HS-5 (cell line): ENCODE measurements at places on chromosomes 12 and 14.
A peak's percentile ranks its signal among the peaks of the same experiment; 100 is the strongest.

- no peak for DNase-seq
Observed at GRCh38 chr14:44966601-44967336, 4.8 kb downstream of the TOGARAM1 start.

GRCh38 chr14:89252887-89253532, 164.0 kb downstream of the FOXN3 start:
- DNase-seq = no peak

GRCh38 chr12:113302886-113303640, 31.8 kb downstream of the SLC8B1 start:
- no peak for DNase-seq

GRCh38 chr12:106740818-106741217, 33.7 kb upstream of the RIC8B start:
- DNase-seq = no peak

DNA sequence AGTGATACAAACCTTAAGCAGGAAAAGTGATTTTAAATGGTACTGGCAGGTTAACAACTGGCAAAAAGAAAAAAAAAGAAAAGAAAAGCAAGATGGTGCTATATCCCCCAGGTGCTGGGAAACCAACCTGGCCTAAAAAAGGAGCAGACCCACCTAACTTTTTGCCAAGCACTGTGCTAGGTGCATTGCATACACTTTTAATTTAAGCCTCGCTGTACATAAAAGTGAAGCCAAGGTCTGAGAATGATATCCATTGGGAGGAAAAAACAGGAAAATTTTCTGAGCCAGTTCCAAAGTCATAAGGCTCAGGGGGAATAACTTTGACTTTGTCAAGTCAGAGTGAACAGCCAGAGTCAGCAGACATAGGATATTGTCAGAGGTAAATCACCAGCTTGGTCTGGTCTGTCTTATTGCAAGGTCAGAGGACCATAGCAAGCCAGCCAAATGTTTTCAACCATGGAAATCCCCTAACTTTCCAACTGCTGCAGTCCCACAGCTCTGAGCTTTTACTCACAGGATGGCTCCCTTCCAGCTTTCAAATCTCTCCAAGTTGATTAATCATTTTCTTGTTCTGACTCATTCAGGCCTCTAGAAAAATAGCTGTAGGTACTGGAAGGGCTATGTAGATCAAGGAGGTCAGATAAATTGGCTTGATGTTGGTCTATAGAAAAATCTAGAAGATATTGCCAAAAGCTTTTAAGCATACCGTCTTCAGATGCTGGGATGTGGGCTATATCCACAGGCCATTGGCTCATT, 412.9 kb downstream of the RAD51B start:
- peak; percentile 98 for DNase-seq

DNA sequence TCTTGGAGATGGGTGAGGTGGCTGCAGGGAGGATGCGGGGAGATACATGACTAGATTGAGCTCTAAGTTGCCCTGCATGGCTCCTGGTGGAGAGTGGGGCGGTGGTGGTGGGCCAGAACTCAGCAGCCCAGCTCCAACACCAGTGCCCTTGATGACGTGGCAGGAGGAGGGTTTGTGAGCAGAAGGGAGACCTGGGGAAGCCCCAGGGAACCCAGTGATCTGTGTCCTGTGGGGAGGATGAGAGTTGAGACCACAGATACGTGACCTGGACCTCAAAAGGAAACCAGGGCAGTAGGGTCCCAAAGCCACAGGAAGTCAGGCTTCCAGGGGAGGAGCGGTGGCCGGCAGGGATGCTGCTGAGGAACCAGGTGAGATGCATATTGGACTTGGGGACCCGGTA, 989.1 kb upstream of the TMEM132C start:
- DNase-seq = no peak

DNA sequence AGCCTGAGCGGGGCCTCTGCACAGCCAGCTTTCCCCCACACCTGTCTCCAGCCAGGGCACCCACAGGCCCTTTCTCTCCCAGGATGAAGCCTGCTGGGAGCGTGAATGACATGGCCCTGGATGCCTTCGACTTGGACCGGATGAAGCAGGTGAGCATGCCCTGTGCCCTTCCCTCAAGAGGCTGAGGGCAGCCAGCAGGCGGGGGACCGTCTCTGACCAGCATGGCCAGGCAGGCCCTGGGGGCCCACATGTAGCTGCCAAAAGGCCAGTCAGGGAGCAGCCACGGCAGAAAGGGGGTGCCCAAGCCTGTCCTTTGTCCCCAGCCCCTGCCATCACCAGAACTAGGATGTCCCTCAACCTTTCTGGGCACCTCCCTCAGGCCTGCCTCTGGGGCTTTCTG, 18.3 kb downstream of the DEGS2 start:
- DNase-seq = no peak

DNA sequence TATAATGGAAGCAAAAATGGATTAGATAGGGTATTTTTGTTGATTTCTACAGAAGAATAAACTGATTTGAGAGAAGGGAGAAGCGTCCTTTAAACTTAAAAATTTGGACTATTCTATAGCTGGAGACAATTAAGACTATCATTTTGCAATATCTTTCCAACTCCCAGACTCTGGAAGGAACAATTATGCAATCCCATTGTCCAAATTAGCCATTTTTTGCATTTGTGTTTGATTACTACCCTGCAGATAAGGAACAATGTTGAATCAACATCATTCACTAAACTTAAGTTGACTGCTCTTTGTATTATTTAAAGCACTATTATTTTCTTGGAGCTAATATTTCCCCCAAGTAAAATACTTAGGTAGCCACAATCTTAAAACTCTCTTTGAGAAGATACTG, 34.8 kb upstream of the SELPLG start:
- no peak for DNase-seq

DNA sequence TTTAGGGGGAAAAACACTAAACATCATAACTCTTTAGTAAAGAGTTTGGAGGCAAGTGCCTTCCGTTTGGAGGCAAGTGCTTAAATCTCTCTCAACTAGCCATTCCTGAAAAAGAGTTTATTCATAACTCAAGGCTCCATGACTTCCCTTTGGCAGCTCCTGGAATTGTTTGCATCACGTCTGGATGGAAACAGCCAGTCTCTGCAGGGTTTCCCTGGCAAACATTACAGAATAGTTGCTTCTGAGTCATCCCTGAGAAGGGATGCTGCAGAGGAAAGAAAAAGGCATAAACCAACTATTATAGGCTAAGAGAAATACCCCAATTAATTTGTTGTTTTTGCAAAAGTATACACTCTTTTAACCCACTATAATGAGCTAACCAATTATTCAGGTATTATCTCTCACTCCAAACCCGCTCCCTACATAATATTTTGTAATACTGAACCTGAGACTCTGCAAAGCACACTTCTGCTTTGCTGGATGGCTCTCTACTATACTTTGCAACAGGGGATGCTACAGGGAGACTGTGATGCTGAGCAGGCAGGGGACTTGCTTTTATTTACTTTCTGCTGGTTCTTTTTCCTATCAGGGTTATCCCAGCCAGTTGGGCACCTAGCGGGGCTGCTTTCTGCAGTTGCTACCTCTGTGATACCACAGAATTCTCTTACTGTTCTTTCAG, 497.7 kb downstream of the FUT8 start:
- peak; percentile 8 for DNase-seq

DNA sequence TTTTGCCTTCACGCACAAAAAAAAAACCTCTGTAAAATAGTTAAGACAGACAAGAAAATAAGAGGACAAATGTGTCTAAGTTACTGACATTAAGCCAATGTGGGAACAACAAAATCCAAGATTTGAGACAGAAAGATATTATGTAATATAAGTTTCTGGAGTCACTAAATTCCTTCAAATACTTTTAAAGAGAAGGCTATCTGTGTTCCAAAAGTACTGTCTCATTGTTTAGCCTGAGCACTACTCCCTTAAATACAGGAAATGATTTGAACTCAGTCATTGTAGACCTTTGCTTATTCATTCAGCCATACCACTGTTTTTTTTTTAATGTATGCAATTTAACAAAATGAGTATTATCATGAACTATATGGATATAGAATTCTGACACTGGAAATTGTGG, 82.7 kb upstream of the KITLG start:
- DNase-seq = no peak

DNA sequence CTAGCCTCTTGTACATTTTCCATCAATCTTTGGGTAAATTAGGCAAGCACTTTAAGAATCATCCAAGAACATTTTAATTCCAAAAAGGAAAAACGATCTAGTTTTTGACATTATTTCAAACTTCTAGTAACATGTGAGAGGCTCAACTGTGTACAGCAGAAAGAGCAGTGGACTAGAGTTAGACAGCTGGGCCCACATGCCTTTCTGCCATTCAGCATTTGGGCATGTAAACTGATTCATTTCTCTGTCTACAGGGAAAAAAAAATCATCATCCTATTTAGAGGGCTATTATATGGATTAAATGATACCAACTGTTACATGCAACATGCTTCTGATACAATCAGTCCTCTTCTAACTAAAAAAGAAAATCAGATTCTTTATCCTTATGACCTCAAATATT, 17.7 kb downstream of the ATP2B1 start:
- no peak for DNase-seq

DNA sequence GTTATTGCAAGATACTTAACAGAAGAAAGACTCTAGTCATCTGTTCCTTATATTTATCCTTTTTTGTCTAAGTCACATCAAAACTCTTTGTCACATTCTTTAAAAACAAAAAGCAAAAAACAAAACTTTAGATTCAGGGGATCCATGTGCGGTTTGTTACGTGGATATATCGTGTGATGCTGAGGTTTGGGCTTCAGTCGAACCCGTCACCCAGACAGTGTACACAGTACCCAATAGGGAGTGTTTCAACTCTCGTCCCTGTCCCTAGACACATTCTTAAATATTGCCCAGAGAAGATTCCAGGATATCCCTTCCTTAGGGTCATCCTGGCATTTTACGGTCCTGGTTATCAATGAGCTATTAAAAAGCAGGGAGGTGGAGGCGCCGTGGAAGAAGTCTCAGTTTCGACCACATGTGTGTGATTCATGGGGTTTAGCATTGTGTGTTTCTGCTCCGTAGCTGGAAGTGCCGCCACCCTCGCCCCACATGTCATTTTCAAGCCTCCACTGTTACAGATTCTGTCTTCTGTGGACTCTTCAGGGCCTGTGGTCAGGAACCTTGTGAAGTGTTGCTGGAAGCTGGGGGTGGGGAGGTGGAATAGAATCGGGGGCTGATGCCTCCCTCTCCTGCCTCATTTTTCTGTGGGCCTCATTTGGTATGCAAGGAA, 19.9 kb downstream of the CCND2 start:
- DNase-seq = no peak

DNA sequence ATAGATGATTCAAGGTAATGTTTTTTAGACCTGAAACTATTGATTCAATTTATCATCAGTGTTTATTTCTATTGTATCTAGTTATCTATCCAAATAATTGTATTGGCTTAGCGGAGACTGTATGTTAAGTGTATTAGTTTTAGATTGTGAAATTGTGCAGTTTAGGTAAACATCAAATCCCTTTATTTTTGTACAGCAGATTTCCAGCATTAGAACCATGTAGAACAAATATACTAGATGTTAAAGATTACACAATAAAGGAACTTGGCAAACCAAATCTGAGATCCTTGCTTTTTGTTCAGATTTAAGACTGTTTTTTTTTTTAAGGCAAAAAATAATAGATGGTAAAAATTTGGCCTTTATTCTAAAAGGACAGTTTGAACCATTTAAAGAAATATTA, 39.3 kb downstream of the PPM1A start:
- DNase-seq = no peak

DNA sequence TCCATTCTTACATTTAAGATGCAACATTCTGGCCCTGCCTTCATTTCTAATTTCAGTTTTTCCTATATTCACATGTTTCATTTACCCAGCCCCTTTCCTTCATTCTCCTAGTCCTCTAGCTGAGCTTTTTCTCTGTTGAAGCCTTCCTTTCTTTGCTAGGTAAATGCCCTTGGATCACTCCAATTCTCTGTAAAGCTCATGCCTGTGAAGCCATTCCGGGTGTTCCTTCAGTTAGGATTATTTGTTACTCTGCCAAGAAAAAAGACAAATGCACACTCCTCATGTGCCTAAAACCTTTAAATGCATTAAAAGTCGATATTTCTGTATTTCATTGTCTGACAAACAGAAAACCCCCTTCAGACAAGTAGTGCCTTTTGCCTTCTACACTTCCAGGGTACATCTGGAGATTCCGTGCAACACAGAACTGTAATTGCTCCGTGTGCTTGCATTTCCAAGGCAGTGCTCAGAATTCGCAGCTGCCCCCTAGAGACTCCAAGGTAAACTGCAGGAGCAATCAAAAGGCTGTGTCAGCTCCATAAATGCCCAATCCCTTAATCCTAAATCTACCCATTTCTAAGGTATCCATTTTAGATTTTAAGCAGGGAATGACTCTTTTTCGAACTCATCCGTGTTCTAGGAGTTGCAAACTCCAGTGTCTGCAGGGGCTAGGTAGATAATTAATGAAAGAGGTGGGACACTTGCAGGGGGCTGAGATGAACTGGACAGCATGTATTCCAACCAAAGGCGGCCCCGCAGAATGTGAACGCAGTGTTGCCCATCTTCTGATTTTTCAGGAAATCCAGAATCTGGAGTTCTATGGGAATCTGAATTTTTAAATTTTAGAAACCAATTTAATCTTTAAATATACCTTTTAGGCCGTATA, 320.2 kb downstream of the GRIN2B start:
- peak; percentile 13 for DNase-seq

- no peak for DNase-seq
Observed at GRCh38 chr14:102828151-102828550, 50.9 kb downstream of the TRAF3 start.

DNA sequence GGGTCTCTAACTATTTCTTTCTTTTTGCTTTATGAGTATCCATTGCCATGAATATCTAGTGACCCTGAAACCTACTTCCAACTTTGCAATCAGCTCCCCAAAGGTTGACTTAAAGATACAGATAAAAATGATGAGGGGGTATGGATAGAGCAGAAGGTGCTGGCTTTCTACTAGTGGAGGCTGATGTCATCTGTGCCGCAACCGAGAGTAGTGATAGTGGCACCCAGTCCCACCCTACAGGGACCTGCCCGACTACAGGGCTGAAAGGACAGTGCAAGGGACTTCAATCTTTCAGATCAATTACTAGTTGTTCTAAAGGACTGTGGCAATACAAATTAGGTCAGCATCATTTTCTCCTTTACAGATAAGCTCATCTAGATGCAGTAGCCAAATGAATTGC, 806.0 kb downstream of the VRK1 start:
- DNase-seq = no peak

DNA sequence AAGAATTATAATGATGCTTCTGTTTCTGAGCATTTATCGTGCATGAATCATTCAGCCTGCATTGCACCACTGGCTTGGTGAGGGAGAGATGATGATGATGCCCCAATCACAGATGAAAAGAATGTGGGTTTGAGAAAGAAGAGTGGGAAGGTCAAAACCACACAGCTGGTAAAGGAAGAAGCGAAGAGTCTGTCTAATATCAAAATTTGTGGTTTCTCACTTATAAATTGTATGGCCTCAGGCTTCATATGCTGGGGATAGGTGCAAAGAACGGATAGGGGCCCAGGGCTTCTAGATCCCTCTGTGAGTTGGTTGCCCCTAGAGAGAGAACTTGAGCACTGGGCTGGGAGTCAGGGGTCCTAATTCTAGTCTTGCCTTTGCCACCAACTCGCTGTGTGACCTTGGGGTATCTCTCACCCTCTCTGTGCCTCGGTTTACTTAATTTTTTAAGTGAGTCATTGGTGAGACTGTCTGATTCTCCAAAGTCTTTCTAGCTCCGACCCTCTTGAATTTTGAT, 2.2 kb downstream of the OASL start:
- DNase-seq = peak; percentile 83
